ENCODE measurements at places on chromosomes 16 and 17. TPM values are rescaled to one million over a fixed set of nuclear protein-coding genes. Genes with fewer than 3 reads are reported as not detected.
A peak's percentile ranks its signal among the peaks of the same experiment; 100 is the strongest.

GRCh38 chr17:38707678-38708351, 2.7 kb downstream of the MLLT6 start:
- no peaks in the 10 kb centered on the region for H3K27me3 ChIP-seq
- peaks cover 19% of the 10 kb centered on the region for H3K36me3 ChIP-seq
- H3K4me3 ChIP-seq, result peak overlapping the region; percentile 95
- H3K27ac ChIP-seq, result peak overlapping the region; percentile 84
- peaks cover 58% of the 10 kb centered on the region for H3K4me1 ChIP-seq

DNA sequence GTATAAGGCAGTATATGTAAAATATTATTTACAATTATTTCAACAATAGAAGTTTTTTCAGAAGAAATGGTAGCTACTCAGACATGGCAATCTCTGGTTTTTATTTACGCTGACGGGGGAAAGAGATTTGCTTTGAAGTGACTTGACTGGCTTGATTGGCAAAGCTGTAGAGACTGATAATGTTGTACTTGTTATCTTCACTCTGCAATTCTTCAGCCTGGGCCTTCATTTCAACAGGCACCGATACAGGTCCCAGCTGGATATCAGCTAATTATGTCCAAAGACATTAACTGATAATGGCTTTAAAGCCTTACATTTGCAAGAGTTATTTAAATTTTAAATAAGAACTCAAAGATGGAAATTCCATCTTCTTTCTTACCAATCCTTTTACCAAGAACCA, 151.4 kb upstream of the HS3ST3A1 start:
- H3K36me3 ChIP-seq, result no peaks in the 10 kb centered on the region
- no peaks in the 10 kb centered on the region for H3K4me1 ChIP-seq
- no peak for DNase-seq
- H3K27ac ChIP-seq, result no peak overlapping the region
- no peaks in the 10 kb centered on the region for H3K27me3 ChIP-seq
- H3K4me3 ChIP-seq, result no peak overlapping the region

The CNGB1 gene
- not detected for total RNA-seq

DNA sequence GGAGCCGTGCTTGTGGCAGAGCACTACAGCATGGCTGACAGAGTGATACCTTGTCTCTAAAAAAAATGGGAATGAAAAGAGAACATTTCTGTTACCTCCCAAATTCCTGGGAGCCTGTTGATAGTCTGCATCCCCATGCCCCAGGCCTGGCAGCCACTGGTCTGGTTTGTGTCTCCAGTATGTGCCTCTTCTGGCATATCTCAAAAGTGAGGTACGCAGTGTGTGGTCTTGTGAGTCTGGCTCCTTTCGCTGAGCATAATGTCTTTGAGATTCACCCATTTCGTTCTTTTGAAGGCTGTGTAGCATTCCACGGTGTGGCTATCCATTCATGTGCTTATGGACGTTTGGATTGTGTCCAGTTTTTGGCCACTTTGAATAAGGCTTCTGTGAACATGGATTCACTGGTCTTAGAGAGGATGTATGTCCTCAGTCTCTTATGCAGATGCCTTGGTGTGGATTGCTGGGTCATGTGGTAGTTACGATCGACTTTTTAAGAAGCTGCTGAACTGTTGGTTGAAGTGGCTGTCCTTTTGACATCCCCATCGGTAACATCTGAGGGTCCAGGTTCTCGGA, 39.1 kb downstream of the PRMT7 start:
- H3K27ac ChIP-seq, result no peak overlapping the region
- no peaks in the 10 kb centered on the region for H3K27me3 ChIP-seq
- H3K4me1 ChIP-seq, result peaks cover 9% of the 10 kb centered on the region

The YBX2 gene
- total RNA-seq, result 9.5 TPM

DNA sequence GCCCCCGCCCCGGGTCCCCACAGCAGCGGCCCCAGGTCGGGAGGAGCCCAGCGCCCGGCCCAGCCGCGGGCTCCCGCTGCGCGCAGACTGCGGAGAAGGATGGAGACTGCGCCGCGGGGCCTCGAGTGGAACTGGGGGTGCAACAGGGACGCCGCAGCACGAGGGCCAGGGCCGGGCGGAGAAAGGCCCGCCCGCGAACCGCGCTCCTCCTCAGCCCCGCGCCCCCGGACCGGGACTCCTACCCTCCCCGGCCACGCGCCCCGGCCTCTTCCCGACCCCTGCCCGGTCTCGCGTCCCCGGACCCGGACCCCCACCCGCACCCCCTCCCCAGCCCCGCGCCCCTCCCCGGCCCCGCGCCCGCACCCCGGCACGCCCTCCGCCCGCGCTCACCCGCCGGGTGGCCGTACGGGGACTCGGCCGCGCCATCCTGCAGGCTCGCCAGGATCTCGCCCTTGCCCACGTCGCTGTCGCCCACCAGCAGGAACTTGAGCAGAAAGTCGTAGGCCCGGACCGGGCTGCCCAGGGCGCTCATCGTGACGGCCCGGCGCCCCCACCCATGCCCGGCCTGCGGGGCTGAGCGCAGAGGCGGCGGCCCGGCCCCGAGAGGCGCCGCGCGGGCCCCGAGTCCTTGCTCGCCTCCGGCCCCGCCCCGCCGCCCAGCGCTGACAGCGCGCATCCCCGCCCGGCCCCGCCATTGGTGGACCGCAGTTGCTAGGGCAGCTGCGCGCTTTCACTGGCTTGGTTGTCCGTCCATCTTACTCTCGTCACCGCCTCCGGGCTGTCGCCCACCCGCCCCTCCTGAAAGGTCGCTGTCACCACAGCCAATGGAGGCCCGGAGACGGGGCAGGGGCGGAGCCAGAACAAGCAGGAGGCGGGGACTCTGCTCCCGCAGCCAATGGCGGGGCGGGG, at the start of gene RAB40B:
RAB40B (minus strand) TSS at position 634 of the 909 bp plus-strand sequence; CDS start at position 532, 102 bp downstream.
- H3K27ac ChIP-seq, result no peak within 1 kb of the TSS
- peak; percentile 99 for DNase-seq
- H3K4me1 ChIP-seq, result peaks cover 11% of the 10 kb centered on the region

DNA sequence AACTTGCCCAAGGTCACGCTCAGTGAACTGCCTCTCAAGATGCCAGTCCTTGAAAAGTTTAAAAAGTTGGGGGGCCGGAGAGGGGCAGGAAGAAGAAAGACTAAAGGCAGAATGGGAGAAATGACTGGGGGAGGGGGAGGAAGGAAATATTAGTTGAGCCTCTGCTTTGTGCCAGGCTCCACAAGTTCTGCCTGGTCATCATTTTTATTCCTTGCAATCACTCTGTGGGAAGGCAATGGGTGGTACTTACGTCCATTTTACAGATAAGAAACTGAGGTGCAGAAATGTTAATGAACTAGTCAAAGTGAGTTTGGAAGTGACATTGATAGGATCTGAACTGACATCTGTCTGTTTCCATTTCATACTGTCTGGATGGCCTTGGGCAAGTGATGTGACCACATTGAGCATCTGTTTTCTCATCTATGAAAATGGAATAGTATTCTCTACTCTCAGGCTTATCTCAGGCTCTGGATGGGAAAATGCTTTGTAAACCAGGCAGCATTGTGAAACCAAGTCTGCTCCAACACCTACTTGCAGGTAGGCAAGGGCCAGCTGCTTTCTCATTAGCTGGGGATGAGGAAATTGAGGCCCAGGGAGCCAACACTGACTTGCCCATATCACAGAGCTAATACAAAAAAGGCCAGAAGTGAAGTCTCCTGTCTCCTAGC, 19.2 kb downstream of the ASIC2 start:
- no peak overlapping the region for H3K27ac ChIP-seq
- peaks cover 13% of the 10 kb centered on the region for H3K27me3 ChIP-seq
- no peak overlapping the region for H3K4me3 ChIP-seq
- DNase-seq, result no peak
- no peaks in the 10 kb centered on the region for H3K4me1 ChIP-seq

GRCh38 chr16:8729779-8730334, 55.4 kb downstream of the ABAT start:
- DNase-seq, result no peak
- H3K27ac ChIP-seq, result no peak overlapping the region
- H3K36me3 ChIP-seq, result peaks cover 2% of the 10 kb centered on the region
- no peak overlapping the region for H3K4me3 ChIP-seq
- H3K27me3 ChIP-seq, result no peaks in the 10 kb centered on the region

GRCh38 chr16:31678649-31679325, 151.1 kb downstream of the AHSP start:
- no peaks in the 10 kb centered on the region for H3K27me3 ChIP-seq
- H3K36me3 ChIP-seq, result peaks cover 1% of the 10 kb centered on the region
- H3K4me3 ChIP-seq, result no peak overlapping the region
- H3K27ac ChIP-seq, result no peak overlapping the region
- peaks cover 14% of the 10 kb centered on the region for H3K4me1 ChIP-seq

GRCh38 chr17:81402530-81402941, 7.3 kb downstream of the BAHCC1 start:
- peaks cover 2% of the 10 kb centered on the region for H3K36me3 ChIP-seq
- H3K4me1 ChIP-seq, result peaks cover 10% of the 10 kb centered on the region
- H3K27ac ChIP-seq, result no peak overlapping the region
- H3K4me3 ChIP-seq, result no peak overlapping the region
- DNase-seq, result no peak

DNA sequence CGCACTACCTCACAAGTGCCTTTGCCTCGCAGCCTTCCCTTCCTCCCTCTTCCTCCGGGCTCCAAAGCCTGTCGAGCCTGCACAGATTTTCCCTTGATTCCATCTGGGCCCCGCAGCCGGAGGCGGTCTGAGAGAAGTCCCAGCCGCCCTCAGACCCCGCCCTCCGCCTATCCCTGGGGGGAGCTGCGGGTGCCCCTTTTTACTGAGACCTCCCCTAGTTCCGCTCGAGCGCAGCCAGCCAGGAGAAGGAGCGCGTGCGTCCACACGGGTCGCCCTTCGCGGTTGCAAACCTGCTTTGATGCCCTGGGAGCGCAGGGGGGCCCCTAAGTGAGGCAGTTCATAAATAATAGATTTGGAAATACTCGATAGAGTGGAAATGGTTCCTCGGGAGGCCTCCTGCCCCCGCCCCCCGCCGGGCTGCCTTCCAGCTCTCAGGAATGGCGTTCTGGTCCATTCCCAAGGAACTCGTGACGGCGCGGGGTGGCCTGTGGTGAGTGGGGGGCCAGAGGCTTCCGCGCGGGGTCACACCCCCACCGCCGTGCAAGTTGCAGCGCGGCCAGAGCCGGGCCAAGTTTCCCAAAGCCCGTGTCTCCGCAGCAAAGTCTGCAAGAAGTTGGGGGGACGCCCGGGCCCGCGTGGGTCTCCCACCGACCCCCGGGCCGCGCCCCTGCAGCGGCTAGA, 610 bp downstream of the C16orf74 start:
- H3K27ac ChIP-seq, result no peak overlapping the region
- H3K4me1 ChIP-seq, result peaks cover 14% of the 10 kb centered on the region
- peak; percentile 16 for DNase-seq
- H3K36me3 ChIP-seq, result no peaks in the 10 kb centered on the region

The AIPL1 gene
- total RNA-seq, result not detected

- no peaks in the 10 kb centered on the region for H3K4me1 ChIP-seq
- no peaks in the 10 kb centered on the region for H3K36me3 ChIP-seq
- peaks cover 9% of the 10 kb centered on the region for H3K27me3 ChIP-seq
- no peak for DNase-seq
- H3K27ac ChIP-seq, result no peak overlapping the region
Observed at GRCh38 chr17:48809182-48809581, 7.8 kb downstream of the TTLL6 start.

The AGRP gene
- not detected for total RNA-seq

The PTGES3L gene
- total RNA-seq, result 0.95 TPM

DNA sequence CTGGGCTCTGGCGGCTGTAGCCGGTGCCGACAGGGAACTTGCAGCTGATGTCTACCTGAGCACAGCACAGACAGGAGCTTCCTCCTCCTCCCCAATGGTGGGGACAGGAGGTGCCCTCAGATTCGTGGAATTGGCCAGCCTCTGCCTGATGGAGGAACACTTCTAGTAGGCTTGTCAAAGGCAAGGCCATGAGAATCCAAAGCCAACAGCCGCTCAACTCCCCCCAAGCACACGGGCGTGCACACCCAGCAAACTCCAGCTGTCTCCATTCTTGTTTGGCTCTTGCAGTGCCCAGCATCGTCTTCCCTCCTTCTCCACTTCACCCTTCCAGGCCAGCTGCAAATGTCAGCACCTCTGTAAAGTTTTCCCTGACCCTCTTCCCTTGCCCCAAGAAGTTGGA, 35.1 kb downstream of the SCNN1G start:
- H3K4me1 ChIP-seq, result no peaks in the 10 kb centered on the region
- H3K27ac ChIP-seq, result no peak overlapping the region
- no peak overlapping the region for H3K4me3 ChIP-seq
- no peaks in the 10 kb centered on the region for H3K36me3 ChIP-seq

GRCh38 chr17:20896153-20896649, 146.6 kb downstream of the USP22 start:
- H3K27ac ChIP-seq, result no peak overlapping the region
- DNase-seq, result peak; percentile 2
- H3K27me3 ChIP-seq, result peaks cover 7% of the 10 kb centered on the region

DNA sequence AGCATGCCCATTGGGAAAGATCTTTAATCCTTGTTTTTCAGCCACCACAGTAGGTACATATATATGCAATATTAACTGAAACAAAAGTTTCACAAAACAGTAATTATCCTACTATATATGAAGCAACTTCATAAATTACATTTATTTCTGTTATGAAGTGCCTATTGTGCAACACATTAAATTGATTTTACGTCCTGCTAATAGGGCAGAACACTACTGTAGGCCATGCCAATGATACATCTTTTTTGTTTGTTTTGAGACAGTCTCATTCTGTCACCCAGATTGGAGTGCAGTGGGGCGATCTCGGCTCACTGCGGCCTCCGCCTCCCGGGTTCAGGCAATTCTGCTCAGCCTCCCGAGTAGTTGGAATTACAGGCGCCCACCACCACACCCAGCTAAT, 29.1 kb downstream of the SF3B3 start:
- peaks cover 9% of the 10 kb centered on the region for H3K4me1 ChIP-seq
- H3K27ac ChIP-seq, result no peak overlapping the region

The STXBP4 gene
- total RNA-seq, result 6.4 TPM

The ALDOC gene
- total RNA-seq, result 40.0 TPM

DNA sequence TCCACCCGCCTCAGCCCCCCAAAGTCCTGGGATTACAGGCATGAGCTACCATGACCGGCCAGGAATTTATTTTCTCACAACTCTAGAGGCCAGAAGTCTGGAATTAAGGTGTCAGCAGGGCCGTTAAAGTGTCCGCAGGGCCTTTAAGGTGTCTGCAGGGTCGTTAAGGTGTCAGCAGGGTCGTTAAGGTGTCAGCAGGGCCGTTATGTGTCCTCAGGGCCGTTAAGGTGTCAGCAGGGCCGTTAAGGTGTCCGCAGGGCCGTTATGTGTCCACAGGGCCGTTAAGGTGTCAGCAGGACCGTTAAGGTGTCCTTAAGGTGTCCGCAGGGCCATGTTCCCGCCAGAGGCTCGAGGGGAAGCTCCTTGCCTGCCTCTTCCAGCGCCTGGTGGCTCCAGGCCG, 125.2 kb downstream of the RAP1GAP2 start:
- no peaks in the 10 kb centered on the region for H3K36me3 ChIP-seq
- H3K27ac ChIP-seq, result no peak overlapping the region
- no peaks in the 10 kb centered on the region for H3K27me3 ChIP-seq
- H3K4me1 ChIP-seq, result no peaks in the 10 kb centered on the region
- DNase-seq, result no peak

- H3K27ac ChIP-seq, result peak overlapping the region; percentile 74
- H3K4me1 ChIP-seq, result peaks cover 63% of the 10 kb centered on the region
- no peaks in the 10 kb centered on the region for H3K27me3 ChIP-seq
- peak; percentile 45 for DNase-seq
Observed at GRCh38 chr17:7557775-7558543, 591 bp upstream of the TNFSF13 start.

The CRYM gene
- not detected for total RNA-seq

- H3K27me3 ChIP-seq, result no peaks in the 10 kb centered on the region
- no peaks in the 10 kb centered on the region for H3K36me3 ChIP-seq
- H3K4me3 ChIP-seq, result no peak overlapping the region
Observed at GRCh38 chr16:10314811-10315210, 71.0 kb upstream of the ATF7IP2 start.

Data from activated T-cell treated with anti-CD3 and anti-CD28 coated beads, Interleukin-2, amount 50 U/mL, for 72 hours (primary cell).